Karpas-422 (cell line): ENCODE measurements at places on chromosomes 4 and X. TPM values are rescaled to one million over a fixed set of nuclear protein-coding genes. Genes with fewer than 3 reads are reported as not detected.

KLHL15 gene
- total RNA-seq, result 12.7 and 23.7 TPM in 2 replicates

SRPK3 gene
- total RNA-seq, result not detected in 2 replicates

GPR143 gene
- total RNA-seq, result not detected in 2 replicates

SSX2B gene
- total RNA-seq, result not detected in 2 replicates

CXCL3 gene
- total RNA-seq, result not detected in 2 replicates

XG gene
- total RNA-seq, result not detected in 2 replicates

TRAM1L1 gene
- total RNA-seq, result not detected in 2 replicates

SRPX2 gene
- total RNA-seq, result not detected in 2 replicates

NXF2B gene
- total RNA-seq, result not detected in 2 replicates
